ENCODE measurements at places on chromosomes 16 and 17.
A peak's percentile ranks its signal among the peaks of the same experiment; 100 is the strongest.

DNA sequence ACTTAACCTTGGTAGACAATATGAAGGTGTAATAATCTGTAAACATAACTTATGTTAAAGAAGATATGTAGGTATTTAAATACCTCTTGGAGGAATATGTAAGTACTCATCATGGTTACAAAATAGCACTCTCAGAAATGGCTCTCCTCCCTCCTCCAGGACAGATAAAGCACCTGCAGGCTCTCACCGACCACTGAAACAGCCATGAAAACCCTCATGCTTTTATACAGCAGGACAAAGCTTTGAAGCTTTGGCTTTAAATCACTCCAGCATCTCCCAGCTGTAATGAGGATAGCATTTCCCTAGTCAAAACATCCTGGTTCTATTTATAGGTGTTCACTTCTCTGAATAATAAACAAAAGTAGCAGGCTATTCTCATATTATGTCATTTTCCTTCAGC is 69.1 kb upstream of the PMFBP1 start:
- DNase-seq, result no peak

DNA sequence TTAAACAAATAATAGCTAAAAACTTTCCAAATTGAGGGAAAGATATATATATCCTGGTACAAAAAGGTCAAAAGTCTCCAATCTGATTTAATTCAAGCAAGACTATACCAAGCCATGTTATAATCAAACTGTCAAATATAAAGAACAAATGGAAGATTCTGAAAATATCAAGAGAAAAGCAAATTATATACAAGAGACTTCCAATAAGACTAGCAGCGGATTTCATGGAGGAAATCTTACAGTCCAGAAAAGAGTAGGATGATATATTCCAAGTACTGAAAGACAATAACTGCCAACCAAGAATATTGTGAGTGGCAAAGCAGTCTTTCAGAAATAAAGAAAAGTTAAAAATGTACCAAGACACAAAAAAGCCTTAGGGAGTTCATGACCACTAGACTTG is 102.2 kb downstream of the CEP112 start:
- no peak for DNase-seq

- DNase-seq, result no peak
These were observed 20.5 kb downstream of the MYO15A start for GRCh38 chr17:18129041-18129502.

DNA sequence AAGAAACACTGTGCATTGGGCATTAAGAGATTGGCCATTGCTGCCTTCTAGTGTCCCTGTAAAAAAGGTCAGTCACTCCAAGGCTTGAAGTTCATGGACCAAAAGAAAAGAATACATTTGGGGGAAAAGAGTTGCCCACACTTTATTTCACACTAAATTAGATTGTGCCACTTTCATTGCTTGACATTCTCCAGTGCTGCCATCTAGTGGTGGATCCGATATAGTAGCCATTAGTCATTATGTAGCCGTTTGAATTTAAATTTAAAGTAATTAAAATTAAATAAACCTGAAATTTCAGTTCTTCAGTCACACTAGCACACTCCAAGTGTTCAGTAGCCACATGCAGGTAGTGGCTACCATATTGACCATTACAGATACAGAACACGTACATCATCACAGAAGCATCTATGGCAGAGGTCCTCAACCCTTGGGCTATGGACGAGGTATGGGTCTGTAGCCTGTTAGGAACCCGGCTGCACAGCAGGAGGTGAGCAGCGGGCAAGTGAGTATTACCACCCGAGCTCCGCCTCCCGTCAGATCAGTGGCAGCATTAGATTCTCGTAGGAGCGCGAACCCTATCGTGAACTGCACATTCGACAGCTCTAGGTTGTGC is 21.9 kb upstream of the CDH5 start:
- no peak for DNase-seq

GRCh38 chr16:3846595-3847091 is 33.9 kb downstream of the CREBBP start:
- DNase-seq, result no peak

DNA sequence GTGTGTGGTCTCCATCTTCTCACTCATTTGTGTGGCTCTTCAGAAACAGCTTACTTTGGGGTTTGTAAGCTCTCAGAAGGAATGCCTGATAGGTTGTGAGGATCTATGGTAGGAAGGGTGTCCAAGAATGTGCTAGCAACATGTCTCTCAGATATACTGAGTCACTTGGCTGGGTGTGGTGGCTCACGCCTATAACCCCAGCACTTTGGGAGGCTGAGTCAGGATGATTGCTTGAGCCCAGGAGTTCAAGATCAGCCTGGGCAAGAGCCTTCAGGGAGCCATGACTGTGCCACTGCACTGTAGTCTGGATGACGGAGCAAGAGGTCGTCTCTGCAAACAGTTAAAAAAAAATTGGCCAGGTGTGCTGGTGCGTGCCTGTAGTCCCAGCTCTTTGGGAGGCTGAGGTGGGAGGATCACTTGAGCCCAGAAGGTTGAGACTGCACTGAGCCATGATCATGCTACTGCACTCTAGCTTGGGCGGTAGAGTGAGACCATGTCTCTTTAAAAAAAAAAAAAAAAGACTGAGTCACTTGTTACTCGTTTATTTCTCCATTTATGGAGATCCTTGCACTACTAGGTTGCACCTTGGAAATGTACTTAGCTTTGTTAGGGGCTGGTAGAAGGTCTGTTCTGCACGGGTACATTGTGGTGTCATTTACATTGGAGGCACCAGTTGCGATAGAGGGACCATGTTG is 232.0 kb downstream of the SNX29 start:
- no peak for DNase-seq

- DNase-seq, result no peak
These were observed 4.0 kb downstream of the HAP1 start for GRCh38 chr17:41730479-41730878.

DNA sequence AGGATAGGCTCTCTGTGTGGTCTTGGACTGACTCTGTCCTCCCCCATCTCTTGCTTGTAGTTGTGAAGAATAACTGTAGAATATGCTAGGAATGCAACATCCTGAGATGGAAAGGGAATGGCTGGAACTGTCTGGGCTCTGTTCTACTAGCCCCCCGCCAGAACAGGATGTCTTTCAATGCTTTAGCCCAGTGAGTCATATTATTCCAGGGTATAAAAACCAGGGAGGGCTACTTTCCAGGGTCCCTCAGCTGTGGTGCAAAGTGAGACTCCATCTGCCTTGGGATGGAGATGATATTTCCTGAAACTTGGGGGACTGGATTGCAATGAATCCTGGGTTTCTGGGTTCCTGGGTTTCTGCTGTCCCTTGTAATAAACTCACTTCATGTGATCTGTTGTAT is 32.1 kb downstream of the HYDIN start:
- DNase-seq, result no peak

GRCh38 chr17:34988644-34989043 is 8.3 kb downstream of the LIG3 start:
- DNase-seq, result no peak

DNA sequence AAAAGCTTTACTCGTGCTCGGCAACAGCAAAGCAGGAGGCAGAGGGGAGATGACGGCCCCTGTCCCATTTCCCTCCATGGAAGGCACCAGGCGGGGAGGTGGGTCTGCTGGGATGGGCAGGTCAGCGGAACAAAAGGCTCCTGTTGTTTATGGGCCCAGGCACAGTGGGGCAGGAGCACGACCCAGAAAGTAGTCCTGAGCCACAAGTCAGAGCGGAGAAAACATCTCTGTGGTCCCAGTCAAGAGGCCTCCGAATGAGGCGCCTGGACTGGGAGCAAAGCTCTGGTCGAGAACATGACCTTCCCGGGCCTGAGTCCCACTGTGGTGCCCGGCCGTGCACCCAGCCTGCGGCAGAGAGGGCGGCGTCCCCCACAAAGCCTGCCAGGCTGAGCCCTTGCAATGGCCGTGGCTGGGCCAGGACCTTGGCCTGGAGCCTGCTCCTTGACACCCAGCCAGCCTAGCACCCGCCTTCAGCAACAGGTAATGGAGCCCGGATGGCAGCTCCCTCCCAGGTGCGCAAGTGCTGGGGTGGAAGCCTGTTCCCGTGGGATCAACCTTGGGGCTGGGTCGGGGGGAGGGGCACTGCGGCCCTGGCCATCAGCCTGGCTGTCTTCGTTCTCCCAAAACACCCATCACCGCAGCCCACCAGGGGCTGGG is 3.6 kb downstream of the RFNG start:
- no peak for DNase-seq

DNA sequence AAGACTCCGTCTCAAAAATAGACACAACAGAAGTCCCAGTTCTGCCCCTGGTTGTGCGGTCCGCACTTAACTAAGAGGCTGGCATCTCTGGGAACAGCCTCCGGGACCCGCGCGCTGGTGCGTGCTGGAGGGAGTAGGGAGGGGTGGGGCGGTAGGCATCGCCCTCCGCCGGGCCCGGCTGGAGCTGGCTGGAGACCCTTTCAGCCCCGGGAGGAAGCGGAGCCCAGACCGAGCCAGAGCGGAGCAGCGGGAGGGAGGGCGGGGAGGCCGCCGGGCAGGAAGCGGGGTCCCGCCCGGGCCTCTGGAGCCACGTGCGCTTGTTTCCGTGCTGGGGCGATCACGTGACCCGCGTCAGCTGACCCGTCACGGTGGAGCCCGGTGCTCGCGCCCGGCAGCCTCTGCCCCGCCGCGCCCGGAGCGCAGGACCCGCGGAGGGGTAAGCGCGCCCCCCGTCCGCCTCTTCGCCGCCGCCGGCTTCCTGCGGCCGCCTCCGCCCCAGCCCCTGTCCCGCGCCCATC is at the start of gene WDR81:
Gene WDR81, plus strand, starts transcription at position 354 of the 518 bp plus-strand sequence. CDS start 256 bp downstream, outside the sequence.
- peak; percentile 96 for DNase-seq

- no peak for DNase-seq
These were observed 38.5 kb downstream of the ERCC4 start for GRCh38 chr16:13958474-13958873.

- no peak for DNase-seq
These were observed 2.6 kb downstream of the ARHGAP17 start for GRCh38 chr16:25012525-25012991.

- no peak for DNase-seq
These were observed at the start of gene CDK3 for GRCh38 chr17:76000755-76001521. CDK3 (plus strand) TSS chr17:76000855; CDS start chr17:76001426, 571 bp downstream.

- DNase-seq, result no peak
These were observed 618.5 kb downstream of the KCNJ2 start for GRCh38 chr17:70787721-70788300.

- no peak for DNase-seq
These were observed 70.8 kb upstream of the KCTD5 start for GRCh38 chr16:2611499-2611862.

DNA sequence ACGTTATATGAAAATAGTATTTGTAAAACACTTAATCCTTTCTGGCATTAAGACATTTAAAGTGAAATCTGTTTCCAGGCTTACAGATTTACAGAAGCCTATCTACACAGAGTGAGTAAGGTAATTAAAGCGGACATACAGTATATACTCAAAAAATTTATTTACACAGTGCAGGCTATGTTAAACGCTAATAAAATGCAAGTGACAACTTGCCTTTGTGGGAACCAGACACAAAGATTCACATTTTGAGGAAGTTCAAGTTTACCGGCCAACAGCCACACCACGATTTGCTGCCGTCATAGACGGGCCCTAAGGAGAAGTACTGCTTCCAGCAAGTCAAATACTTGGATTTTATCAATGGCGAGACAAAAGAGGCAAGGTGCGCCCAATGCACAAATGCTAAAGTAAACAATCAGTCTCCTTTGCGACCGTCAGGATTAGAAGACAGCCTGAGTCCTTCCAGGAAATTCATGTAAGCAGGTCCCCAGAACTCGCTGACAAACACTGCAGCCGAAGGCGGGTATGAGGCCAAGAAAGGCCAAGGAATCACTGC is 801 bp downstream of the VPS35 start:
- DNase-seq, result no peak

- no peak for DNase-seq
These were observed 95.2 kb upstream of the SEC14L1 start for GRCh38 chr17:77045441-77046041.

DNA sequence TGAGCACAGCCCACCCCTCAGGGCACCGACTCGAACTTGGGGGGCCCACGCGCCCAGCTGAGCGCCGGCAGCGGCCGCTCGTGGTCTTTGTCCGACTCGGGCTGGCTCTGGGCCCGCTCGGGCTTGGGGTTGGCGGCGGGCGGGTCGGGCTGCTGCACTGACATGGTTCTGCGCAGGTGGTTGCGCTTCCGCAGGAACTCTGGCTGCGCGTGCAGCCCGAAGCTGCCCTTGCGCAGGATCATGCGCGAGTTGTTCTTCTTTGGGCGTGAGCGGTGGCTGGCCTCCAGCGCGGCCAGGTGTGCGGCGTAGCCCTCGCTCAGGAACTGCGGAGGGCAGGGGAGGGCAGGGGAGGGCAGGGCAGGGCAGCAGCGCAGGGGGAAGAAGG is 11.1 kb downstream of the PIMREG start:
- DNase-seq, result no peak

Measured in suprapubic skin (tissue), 4 donors.